ENCODE measurements at places on chromosomes 11 and 22.

GRCh38 chr11:58068655-58069054 lies 37.9 kb downstream of the OR6Q1 start:
- DNase-seq: no peak

- no peak for DNase-seq
Measured at GRCh38 chr11:131815590-131815989, 445.2 kb downstream of the NTM start.

DNA sequence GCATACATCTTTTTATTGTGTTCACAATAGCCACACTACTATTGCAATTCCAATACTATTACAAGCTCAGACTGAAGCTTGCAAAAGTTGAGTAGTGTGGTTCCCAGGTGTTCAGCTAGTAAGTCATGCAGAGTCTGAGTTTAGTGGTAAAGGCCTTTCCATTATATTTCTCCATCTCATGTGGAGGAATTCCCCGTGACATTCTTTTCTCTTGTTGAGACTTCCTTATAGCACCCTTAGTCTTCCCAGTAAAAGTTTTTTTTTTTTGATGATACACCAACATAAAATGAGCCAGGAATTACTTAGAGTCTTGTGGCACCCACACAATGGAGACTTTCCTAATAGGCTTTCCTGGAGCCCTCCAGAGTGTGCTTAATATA lies 110.8 kb downstream of the UVRAG start:
- DNase-seq: no peak

DNA sequence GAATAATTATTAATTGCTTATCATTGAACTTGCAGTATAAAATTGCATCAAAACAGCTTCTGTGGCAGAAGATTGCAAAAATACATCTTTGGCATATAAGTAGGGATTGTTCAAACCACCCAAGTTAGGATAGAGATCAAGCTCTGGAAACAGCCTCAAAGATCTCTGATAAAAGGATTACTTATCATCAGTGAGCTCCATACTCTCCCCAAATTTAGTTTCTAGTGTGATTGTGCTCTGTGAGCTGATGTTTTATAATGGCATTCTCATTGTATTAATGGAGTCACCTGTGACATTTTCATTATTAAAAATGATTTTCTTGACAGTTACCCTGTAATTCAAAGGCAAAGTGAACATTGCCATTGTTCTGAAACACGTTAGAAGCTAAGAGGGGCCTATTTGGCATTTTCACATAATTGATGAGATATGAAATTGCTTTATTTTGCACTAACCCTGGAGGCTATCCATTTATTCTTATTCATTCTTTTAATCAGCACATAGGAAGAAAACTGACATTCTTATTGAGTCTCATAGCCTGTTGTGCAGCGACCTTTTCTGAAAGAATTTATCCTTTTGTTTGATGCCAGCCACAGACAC lies 626.3 kb upstream of the ANO5 start:
- no peak for DNase-seq

GRCh38 chr11:8800520-8801110 lies 110.4 kb upstream of the AKIP1 start:
- no peak for DNase-seq

- DNase-seq: no peak
Measured at GRCh38 chr11:36119300-36119699, 169.9 kb downstream of the COMMD9 start.

- DNase-seq: no peak
Measured at GRCh38 chr11:13333456-13333957, 55.9 kb downstream of the BMAL1 start.

DNA sequence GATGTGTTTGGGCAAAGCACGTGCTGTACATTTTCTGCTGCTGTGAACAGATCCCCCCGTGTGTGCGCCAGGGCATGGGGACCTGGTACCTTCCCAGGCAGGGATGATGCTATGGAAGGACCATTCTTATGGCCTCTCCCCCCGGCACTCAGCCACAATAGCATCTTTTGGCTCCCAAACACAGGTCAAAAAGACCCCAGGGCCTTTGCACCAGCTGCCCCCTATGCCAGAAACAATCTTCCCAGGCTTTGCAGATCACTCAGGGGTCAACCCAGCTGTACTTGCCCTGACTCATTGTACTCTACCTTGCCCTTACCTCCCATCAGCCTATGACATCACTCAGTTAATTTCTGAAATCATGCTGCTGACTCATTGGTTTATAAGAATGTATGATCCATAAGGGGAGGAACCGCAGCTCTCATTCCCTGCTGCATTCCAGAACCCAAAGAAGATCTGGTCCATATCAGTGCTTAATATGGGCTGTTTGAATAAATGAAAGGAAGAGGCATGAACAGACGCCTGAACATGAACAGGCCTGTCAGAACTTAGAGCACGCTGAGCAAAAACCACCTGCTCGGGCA lies 100.7 kb downstream of the CELSR1 start:
- no peak for DNase-seq

DNA sequence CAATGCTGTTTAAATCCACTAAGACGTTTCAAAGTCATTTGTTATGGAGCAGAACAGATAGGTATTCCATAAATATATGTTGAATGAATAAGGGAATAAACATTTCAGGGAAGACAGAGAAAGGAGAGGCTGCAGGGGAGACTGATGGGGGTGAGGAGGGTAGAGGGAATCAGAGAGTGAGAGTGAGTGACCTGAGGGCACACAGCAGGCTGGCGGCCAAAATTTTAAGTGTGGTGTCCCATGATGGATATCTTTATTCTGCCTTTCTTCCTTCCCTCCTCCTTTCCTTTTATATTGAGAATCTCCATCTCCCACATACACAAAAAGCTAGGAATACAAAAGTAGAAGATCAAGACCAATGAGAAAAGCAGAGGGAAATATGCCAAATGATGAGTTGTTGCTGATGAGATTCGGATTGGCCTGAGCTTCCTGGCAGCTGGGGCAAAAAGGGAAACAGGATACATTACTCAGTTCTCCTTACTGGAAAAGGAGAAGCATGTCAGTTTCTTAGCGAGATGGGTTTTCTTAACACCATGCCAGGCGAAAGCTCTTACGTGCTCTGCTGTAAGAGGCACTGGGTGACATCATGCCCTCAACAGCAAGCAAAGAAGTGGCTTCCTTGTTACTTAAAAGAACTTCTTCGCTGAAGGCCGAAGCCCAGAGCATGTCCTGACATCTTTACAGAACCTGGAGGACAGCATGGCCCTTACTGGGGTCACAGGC lies 11.2 kb upstream of the CYTH4 start:
- no peak for DNase-seq

All from forelimb muscle (tissue), 1 donor.